ENCODE measurements at places on chromosomes 3 and 15.
A peak's percentile ranks its signal among the peaks of the same experiment; 100 is the strongest.

GRCh38 chr15:64687172-64687571, 88.2 kb downstream of the RBPMS2 start:
- no peak for DNase-seq

DNA sequence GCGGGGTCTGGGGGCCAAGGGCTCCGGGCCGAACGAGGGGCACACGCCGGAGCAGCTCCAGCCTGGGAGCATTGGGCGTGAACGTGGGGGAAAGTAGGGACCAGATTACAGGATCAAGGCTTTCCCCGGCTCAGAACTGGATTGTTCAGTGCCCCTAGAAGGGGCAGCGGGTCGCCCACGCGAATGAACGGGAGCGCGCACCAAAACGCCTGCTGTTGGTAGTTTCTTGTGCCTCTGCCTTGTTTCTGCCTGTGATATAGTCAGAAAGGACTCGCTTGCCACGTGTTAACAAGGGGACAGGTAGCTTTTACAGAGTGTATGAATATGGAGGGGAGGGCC, 1.1 kb downstream of the CASR start:
- no peak for DNase-seq

DNA sequence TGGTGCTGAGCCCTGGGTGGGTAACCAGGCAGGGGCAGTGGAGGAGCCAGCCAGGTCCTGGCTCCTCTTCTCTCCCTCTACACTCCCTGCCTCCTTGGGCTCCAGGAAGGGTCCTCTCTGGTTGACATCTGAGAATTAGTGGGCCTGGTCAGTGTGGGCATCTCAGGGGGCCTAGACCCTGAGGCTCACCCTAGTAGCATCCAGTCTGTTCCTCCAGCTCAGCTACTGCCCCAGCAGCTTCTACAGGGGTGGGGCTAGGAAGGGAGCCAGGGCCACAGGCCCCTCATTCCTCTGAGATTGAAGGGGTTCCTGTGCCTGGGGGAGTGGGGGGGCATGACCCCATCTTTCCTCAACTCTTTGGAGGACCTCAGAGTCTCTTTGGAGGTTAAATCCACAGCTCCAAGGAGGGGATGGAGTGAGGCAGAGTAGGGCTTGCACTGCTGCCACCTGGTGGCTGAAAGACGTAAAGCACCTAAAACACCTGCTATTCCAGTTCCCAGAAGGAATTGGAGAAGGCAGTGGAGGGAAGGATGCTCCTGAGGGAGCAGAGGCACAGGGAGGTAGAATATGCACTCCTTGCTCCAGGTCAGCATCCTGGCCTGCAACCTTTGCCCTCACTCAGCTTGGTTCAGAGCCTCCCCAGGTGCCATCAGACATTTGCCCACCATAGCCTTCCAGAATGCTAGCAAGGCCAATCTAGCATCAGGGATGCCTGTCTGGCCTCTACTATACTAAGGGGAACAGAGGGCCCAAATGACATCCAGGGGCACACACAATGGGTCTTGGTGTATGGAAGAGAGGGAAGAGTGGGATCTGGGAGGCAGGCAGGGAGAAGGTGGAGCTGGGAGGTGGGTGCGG, 25.1 kb downstream of the C3orf18 start:
- DNase-seq: peak; percentile 56

GRCh38 chr3:72604328-72604727, 243.9 kb downstream of the SHQ1 start:
- DNase-seq: no peak

DNA sequence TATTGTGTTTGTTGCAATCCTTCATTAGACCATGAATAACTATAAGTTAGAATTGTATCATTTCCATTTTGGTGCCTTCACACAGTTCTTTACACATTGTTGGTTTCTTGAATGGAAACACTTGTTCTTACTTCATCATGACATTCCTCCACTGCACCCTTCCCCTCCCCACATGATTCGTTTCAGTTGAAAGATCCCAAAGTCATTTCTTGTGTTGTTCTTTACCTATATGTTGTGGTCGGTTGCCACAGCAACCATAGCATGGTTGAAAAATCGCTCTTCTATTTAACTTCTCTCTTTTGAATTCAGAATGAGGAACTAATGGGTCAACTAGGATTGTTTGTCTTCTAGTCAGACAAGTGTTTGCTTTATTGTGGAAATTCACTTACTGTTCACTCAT, 103.3 kb downstream of the IL1RAP start:
- DNase-seq: no peak

- no peak for DNase-seq
Observed at GRCh38 chr3:82938821-82939328, 1177.4 kb upstream of the GBE1 start.

GRCh38 chr3:180093535-180093934, 56.8 kb upstream of the PEX5L start:
- no peak for DNase-seq

- no peak for DNase-seq
Observed at GRCh38 chr3:24628523-24629258, 134.0 kb upstream of the THRB start.

DNA sequence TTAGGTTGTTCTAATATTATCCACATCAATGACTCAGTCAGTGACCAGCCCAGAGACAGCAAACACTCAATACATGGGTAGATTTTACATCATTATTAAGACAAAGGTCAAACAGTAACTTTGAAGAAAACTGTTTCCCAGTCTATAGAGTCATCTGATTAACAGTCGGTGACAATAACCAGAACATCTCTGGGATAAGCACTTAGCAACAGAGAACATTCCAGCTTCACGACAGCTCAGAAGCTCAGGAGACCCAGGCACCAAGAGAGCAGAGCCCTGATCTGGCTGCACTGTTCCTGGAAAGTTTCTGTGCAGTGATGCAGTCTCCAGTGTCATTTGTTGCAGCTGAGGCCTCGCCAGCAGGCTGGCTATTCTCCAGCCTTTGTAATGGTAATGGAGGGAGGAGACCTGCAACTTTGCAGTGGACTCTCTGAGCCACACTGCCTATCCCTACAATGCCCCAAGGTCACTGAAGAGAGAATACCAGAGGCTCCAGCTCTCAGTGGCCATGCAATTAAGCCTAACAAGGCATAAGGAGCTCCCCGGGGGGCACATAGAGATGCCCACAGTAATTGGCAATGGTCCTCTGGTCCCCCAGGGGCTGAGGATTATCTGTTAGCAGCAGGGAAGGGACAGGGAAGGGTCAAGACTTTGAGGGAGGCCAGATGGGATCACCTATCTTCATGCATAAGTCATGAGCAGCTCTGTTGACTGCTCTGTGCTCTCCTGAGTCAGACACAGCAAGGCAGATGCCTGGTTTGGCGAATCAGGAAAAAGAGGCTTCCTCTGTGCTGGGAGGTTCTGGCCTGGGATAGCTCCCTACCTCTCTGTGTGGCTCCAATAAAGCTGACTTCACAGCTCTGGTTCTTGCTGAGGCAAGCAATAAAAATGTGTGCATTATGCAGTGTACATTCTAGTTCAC, 163.6 kb downstream of the CTNNB1 start:
- no peak for DNase-seq

DNA sequence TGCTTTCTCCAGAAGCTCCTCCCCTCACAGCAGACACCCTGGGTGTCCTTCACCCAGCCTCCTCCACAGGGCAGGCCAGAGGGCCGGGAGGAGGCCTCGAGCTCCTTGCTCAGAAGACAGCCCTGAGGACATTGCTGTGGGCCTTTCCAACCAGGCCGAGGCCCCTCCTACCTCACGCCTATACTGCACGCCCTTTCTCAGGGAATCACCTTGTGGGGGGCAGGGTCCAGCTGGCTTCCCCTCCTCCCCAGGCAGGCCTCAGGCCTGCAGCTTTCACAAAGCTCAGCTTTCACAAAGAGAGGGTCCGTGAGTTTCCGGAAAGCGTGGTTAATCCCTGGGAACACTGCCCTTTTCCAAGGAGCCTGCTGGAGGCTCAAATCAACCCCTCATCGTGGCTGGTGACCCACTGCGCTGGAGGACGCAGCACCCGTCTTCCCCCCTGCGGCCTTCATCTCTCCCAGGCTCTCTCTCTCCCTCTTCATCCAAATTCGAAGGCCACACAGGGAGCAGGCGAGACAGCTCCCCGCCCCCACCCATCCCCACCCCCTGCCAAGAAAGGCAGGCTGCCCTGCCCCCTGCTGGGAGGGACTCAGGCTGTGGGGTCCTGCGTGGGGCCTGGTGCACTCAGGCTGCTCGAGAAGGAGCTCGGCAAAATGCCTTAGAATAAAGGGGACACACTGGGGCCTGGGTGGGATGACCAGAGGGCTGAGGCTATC, 79.4 kb downstream of the OCA2 start:
- DNase-seq: no peak

GRCh38 chr3:38985581-38985980, 66.2 kb downstream of the SCN11A start:
- no peak for DNase-seq

- DNase-seq: no peak
Observed at GRCh38 chr3:57110798-57111197, 50.3 kb downstream of the SPATA12 start.

DNA sequence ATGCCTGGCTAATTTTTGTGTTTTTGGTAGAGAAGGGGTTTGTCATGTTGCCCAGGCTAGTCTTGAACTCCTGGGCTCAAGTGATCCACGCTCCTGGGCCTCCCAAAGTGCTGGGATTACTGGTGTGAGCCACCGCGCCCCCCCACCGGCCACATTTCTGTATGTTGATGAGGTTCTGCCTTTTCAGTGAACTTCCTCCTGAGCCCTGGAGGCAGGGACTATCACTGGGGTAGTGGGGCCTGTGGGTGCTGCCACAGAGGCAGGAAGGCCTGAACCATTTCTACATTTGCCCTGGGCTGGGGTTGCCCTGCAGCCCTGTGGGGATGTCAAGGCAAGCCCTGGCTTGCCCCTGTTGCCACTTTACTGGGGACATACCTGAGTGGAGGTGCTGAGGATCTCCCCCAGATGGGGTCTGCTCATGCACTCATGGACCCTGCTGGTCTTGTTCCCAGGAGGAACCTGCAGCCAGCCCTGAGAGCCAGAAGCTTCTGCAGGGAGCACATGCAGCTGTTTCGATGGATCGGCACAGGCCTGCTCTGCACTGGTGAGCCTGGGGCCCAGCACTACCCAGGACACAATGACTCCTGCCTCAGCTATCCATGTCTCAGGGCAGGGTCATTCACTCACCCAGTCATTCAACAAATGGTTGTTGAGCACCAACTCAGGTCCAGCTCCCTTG, 5.7 kb downstream of the SLC28A1 start:
- DNase-seq: no peak

DNA sequence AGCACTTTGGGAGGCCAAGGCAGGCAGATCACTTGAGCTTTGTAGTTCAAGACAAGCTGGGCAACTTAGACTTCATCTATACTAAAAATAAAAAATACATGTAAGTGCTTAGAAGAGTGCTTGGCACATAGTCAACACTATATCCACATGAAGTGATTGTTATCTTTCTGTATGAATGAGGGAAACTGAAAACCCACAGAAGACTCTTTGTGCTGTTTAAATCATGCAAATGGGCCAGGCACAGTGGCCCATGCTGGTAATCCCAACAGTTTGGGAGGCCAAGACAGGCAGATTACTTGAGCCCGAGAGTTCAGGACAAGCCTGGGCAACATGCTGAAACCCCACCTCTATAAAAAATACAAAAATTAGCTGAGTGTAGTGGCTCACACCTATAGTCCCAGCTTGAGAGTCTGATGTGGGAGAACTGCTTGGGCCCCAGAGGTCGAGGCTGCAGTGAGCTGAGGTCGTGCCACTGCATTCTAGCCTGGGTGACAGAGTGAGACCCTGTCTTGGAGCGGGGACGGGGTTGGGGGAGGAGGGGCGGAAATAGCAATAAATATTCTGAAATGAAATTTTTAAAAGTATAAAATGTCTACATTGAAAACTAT, 129.7 kb downstream of the NR2E3 start:
- no peak for DNase-seq

DNA sequence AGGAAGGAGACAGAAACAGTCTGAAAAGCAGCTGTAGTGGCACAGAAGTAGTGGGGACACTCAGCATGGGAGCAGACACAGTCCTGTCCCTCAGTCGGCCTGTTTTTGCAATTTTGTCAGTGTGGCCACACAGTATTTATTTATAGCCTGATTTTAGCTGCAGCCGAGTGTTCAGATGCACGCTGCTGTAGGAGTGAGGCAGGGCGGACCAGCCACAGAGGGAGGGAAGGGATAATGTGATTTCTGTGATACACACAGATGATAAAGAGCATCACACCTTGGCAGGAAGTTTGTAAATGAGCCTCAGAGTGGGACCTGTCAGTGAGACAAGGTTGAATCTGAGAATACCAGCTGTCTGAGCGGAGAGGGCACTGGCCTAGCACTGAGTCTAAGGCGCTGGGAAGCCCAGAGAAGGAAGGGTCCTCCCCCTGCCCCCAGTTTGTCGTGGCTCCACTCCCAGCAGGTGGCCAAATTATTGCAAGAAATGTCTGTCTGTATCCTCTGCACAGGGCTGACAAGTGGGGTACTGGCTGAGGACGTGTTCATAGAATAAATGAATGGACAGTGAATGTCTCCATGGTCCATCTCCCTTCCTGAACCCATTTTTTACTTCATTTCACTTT, 3.8 kb downstream of the PSTPIP1 start:
- no peak for DNase-seq

DNA sequence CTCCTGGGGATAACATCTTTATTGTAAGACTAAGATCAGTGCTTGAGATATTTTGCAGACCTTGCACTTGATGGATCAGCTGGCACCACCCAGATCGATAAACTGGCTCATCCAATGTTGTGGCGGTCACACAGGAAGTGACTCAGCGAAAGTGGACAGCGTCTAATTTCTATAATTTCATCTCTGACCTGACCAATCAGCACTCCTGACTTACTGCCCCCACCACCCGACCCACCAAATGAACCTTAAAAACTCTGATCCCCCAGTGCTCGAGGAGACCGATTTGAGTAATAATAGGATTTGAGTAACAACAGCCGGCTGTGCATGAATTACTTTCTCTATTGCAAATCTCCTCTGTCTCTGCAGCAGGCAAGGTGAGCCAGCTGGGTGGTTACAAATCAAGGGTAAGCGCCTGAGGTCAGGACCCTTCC, 62.7 kb upstream of the RNU6-1 start:
- DNase-seq: no peak

DNA sequence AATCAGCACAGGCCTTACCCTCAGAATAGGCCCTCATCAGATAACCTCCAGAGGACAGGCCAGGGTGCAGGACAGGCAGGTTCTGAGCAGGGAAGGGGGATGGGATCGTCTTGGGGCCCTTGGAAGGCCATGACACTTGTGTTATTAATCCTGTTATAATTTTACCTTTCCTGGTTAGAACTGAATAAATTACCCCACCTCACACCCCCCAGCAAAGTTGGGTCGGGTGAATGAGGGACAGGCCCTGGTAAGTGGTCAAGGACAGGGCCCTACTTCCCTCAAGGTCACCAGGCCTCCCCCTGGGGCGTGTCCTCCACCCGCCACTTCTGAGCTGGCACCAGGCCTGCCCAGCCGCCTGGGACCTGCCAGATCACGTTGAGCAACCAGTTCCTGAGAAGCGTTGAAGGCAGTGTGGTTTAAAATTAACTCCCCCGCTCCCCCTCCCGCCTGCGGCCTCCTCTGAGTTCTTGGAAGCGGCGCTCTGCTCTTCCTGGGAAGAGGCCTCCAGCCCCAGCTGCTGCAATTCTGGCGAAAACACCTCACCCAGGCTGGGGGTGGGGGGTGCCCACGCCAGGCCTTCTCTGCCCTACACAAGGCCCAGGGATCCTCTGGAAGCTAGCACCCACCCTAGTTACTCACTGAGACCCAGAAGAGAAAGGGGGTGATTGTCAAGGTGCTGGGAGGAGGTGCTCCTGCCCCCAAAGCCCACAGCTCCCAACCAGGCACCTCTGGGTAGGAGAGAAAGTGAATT, 10.6 kb downstream of the CISH start:
- DNase-seq: peak; percentile 78
